ENCODE measurements at places on chromosomes 2 and 18. TPM values are rescaled to one million over a fixed set of nuclear protein-coding genes. Genes with fewer than 3 reads are reported as not detected.

- DNase-seq = no peak
Measured at GRCh38 chr18:49754866-49755265, 58.5 kb downstream of the ACAA2 start.

DNA sequence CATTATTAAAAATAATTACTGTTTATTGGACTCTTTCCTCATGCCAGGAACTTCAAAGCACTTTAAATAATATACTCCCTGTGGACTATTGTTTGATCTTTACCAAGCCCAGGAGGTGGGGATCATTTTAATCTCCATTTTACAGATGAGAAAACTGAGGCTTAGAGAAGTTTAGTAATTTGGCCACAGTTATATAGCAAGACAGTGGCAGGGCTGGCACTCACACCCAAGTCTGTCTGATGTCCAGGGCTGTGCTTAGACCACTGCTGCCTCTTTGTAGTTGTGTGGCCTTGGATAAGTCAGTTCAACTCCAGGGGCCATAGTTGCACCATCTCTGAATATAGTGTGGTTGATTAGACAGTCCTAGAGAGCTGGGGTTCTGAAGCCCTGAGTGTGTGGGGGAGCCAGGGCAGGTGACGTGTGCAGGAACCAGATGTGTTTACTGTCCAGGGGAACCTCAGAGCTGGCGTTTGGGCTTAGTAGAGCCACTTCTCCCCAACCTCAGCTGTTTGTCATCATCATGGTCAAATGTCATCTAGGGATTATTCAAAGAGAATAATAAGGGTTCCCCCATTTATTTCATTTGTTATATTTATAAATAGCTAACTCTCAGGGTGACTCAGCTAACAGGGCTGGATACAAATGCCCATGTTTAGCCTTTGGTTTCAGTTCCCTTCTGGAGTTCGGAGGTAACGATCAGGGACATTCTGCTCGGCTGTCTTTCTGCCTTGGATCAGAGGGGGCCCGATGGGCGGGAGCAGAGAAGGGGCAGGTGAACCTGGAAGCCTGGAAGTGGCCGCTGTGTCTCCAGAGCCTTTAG, 68.0 kb downstream of the BOLA3 start:
- no peak for DNase-seq

DNA sequence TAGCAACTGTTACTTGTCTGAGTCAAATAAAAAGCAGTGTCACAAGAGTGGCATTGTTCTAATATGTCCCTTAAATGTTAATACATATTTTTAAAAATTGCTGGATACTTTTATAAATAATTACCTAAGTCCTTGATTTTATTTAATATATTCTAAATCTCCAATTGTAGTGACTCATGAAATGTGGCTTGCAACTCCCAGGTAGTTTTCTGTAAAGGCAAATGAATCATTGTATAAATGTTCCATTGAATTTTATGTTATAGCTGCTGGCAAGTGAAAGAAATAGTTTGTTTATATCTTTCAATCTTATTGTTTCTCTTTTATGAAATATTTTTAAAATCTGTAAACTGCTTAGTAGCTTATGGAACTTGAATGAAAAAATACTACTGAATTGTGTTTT, 32.7 kb upstream of the C1GALT1C1L start:
- DNase-seq = no peak

The PLEKHH2 gene
- 1.6 TPM for total RNA-seq

GRCh38 chr2:177075254-177075653, 137.3 kb upstream of the HNRNPA3 start:
- no peak for DNase-seq

- no peak for DNase-seq
Measured at GRCh38 chr18:75408554-75409506, 18.7 kb downstream of the SMIM21 start.

The NPPC gene
- total RNA-seq = not detected

DNA sequence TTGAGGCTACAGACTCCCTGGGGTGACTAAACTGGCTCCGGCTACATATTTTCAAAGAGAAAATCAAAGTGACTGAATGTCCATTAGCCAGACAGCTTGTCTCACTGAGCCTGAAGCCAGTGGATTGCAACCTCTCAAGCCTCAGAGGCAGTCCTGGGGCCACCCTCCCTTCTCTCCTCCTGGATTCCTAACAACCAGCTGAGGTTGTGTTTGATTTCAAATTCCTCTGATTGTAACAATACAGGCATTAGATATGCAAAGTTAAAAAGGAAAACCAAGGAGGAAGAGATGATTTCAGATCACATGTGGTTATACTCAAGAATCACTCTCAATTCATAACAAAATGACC, 101.0 kb upstream of the LMAN1 start:
- DNase-seq = no peak

The MEX3C gene
- 6.6 TPM for total RNA-seq

The NIF3L1 gene
- total RNA-seq = 11.6 TPM

The ACMSD gene
- 123 TPM for total RNA-seq
